ENCODE measurements at places on chromosomes 16 and 17. TPM values are rescaled to one million over a fixed set of nuclear protein-coding genes. Genes with fewer than 3 reads are reported as not detected.

Gene CCL7
- not detected for total RNA-seq

Gene HBA1
- not detected for total RNA-seq

Gene KRT33A
- total RNA-seq: not detected

Gene CSH2
- total RNA-seq: not detected

Gene PIEZO1
- total RNA-seq: 85.0 TPM

Gene METTL9
- 175 TPM for total RNA-seq

Gene CMTM2
- total RNA-seq: not detected
